ENCODE measurements at places on chromosomes 11 and 22.

DNA sequence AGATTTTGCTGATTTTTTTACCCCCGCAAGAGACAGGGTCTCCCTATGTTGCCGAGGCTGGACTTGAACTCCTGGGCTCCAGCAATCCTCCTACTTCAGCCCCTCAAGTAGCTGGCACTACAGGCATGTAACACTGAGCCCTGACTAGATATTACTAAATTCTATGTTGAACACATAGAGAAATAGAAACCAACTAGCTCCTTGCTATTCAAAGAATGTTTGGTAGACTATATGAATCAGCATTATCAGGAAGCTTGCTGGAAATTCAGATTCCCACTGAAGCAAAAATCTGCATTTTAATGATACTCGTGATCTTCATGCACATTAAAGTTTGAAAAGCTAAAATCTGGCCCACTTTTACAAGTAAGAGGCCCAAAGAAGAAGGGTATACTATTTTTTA is 11.9 kb downstream of the TMEM41B start:
- DNase-seq = no peak

GRCh38 chr11:114265122-114265878 is 30.9 kb upstream of the NNMT start:
- DNase-seq = no peak

DNA sequence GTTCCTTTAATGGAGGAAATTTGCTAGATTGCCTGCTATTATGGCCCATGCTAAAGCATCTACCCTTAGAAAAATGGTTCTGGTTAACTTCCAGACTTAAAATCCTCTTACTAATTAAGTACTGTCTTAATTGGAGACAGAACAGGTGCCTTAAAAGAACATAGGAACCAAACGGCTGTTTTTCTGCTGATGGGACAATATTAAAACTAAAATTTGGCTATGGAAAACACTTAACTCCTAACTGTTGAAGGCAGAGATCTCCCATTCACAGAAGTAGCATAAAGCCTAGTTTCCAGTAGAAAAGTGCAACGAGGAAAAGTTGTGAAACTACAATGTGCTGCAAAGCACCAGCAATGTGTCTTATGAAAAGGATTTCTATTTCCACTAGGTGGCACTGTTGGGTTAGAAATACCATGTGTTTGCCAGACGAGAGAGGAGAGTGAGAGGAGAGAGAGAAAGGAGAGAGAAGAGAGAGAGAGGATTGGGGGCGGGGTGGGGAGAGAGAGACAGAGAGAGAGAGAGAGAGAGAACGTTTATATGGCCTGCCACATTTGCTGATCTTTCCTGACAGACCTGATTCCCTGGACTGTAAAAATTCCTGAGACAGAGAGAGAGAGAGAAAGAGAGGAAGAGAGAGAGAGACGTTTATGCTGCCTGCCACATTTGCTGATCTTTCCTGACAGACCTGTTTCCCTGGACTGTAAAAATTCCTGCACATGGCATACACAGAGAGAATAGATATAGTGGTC is 51.5 kb downstream of the FAM181B start:
- peak; percentile 23 for DNase-seq

- DNase-seq = no peak
These were observed 216.2 kb downstream of the SNX19 start for GRCh38 chr11:130700092-130700491.

DNA sequence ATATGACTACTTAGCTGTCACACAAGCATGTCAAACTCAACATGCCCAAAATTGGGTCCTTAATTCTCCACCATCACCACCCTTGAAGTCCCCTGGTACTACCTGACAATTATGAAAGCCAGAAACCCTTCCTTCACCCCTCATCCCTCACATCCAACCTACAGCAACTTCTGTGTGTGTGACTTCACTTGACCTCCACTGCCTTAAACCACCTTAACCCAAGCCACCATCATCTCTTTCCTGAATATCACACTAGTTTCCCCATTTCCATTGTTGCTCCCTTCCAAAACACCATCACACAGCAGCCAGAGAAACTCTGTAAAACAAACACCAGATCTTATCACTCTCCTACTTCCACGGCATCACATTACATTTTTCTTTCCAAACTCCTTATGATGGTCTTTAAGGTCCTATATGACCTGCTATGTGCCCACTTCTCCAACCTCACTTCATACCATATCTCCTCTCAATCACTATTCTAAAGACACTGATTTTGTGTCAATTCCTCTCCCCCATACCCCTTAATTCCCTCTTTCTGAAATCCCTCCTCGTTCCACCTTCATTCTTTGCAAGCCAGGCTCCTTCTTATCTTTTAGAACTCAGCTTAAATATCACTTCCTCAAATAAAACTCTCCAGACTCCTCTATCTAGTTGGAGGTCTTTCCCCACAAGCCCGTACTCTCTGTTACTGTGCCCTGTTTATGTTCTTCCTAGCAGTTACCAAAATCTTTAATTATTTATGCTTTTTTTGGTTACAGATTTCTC is 124.9 kb downstream of the RBFOX2 start:
- no peak for DNase-seq

- no peak for DNase-seq
These were observed 55.6 kb upstream of the CSNK2A3 start for GRCh38 chr11:11408436-11409221.

Data from activated CD4-positive, alpha-beta T cell treated with anti-CD3 and anti-CD28 coated beads, Interleukin-2, amount 50 U/mL, for 24 hours (primary cell).